ENCODE measurements at places on chromosomes 1 and 21.

GRCh38 chr1:14487671-14488070, 110.8 kb upstream of the KAZN start:
- DNase-seq, result no peak

DNA sequence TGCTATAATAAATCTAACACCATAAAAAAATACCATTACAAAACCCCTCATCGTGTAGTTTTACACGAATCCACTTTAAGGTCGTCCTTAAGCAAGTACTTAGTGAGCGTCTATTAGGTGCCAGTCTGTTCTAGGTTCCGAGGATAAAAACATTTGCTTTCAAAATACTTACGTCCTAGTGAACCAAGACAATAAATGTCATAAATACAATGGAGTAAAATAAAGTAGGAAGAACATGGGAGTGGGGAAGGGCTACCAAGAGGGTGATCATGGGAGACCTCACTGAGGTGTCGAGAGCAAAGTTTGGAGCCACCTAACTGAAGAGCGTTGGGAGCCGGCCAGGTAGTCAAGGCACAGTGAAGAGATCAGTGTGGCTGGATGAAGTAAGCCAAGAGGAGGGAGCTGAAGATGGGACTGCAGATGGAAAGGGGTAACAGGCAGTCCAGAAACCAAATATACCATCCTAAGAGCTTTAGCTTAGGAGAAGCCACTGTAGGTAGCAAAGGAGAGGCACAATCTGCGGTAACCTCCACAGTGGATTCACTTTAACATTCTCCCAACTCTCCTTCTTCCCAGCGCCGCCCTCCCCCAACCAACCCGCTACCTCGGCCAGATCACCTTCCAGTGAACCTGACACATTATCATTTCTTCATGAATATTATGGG, 684 bp downstream of the LTN1 start:
- DNase-seq, result no peak

GRCh38 chr1:36675106-36675505, 192.4 kb upstream of the CSF3R start:
- no peak for DNase-seq

DNA sequence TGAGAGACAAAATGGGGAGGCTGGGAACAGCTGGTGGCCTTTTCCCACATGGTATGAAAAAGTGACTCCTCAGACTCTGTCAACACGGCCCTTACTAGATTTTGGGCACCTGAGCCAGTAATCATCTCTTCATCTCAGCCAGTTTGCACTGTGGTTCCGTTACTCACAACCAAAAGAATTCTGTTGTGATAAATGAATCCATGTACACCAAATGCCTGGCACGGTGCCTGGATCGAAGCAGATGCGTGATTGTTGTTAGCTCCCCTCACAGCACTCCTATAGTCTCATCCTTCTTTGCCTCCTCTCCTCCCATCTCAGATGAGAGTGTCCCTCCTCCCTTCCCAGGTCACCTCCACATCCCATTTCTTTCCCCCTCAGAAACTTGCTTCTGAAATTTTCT, 57.9 kb upstream of the GJB5 start:
- no peak for DNase-seq

- no peak for DNase-seq
Measured at GRCh38 chr1:162138599-162139181, 69.2 kb downstream of the NOS1AP start.

GRCh38 chr1:231869364-231869763, 242.8 kb downstream of the DISC1 start:
- DNase-seq, result no peak

DNA sequence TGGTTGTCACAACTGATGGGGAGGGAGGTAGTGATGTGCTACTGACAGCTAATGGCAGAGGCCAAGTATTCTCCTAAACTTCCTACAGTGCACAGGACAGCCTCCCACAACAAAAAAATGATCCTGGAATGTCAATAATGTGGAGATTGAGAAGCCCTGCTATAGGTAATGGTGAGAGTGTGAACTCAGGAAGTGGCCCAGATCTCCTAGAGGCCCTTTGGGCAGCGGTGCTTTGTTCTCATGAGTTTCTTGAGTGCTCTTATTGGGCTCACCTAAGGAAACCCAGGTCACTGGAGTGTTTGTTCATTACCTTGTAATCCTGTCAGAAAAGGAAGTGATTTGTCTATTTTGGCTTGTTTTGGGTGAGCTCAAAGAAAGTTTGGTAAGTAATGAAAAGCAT, 5.9 kb downstream of the OTUD3 start:
- no peak for DNase-seq

GRCh38 chr21:25273959-25274358, 333.3 kb downstream of the MRPL39 start:
- DNase-seq, result no peak

GRCh38 chr21:8993943-8994639, 1527.3 kb upstream of the TPTE start:
- DNase-seq, result no peak

GRCh38 chr1:109636201-109636952, 16.7 kb downstream of the AMPD2 start:
- DNase-seq, result no peak

DNA sequence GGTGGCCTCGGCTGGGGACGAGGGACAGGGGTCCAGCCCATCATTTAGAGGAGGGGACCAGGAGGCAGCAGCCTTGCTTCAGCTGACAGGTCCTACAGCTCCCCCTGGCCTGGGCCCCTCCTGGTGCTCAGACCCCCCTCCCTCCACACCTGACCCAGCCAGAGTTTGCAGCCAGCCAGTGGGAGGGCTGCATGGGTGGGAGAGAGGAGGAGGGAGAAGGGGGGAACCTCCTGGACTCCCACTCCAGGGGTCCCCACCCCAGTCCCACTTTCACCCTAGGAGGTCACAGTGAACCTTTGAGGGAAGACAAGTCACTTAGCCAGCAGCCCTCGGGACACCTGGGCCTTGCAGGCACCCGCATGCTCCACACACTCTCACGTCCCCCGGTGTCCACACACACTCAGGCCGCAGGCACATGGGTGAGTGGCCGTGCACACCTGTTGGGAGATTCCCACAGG, 108.9 kb upstream of the ZBTB40 start:
- DNase-seq, result no peak

DNA sequence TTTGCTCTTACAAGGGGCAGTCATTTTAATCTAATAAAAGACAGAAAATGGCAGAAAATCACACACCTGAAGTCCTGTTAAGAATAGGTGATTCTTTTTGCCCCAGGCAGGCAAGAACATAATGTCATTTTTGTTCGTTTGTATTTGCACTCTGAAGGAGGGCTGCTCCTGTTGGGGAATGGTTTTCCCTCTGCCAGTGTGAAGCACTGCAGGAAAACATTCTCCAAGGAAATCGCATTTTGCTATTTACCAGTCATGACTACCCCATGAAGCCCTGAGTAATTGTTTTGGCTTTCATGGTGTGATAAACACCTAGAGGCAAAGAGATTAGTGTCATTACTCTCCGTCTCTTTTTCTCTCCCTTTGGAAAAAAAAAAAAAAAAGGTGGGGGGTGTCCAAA, 345.5 kb downstream of the NTNG1 start:
- DNase-seq, result no peak

DNA sequence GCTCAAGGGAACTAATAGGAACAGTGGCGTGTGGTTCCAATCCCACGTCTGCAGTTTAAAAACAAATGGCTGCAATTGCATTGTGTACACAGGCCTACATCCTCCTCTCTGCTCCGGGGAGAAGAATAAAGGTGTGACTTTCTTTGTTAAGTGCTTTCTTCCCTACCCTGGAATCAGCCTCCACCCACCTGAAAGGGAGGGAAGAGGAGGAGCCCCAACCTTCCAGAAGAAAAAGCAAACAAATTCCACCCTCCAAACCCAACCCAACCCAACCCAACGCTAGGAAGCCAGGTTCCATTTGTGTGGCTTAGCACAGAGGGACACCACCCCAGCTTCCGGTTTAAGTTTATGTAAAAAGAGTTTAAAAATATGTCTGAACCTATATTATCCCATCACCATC, 11.8 kb upstream of the BACE2 start:
- no peak for DNase-seq

- DNase-seq, result no peak
Measured at GRCh38 chr1:41371630-41372599, 10.7 kb downstream of the FOXO6 start.

- no peak for DNase-seq
Measured at GRCh38 chr1:168488138-168488537, 55.7 kb downstream of the XCL2 start.

GRCh38 chr1:15736038-15736891, at the start of gene SLC25A34:
Gene SLC25A34, plus strand, starts transcription at chr1:15736258. Its CDS starts 228 bp downstream, at chr1:15736486.
- no peak for DNase-seq

GRCh38 chr1:153195216-153195615, 8.0 kb upstream of the LELP1 start:
- no peak for DNase-seq

DNA sequence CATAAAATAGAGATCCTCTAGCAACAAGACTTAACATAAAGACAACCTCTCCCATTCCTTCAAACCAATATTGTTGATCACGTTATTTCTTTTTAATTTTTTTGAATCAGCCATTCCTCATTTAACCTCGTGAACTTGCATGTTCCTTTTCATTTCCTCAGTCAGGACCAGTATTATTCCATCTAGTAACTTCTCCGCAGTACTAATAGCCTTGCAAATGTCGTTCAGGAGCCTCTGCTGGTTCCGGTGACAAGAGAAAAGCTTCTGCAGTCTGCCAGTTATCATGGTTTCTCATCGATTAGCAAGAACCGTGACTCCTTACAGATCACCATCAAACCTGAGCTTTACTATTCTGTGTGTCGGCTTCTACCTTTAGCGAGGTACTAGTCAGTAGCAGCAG, 3.0 kb downstream of the APP start:
- DNase-seq, result no peak

DNA sequence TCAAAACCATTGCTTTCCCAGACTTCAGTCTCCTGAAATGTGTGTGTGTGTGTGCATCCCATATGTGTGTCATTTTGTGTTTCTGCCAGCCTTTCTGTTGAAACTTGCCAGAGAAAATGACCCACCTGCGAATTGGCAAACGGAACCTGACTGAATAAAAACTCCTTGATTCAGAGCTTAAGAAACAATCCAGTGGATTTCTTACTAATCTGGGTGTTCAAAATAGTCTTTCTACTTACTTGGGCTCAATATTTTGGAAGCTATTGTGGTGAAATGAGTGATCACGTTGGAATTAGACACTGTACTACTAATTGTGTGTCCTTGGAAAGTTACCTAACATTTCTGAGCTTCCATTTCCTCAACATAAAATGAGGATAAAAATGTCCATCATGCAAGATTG, 138.9 kb upstream of the ERG start:
- no peak for DNase-seq

DNA sequence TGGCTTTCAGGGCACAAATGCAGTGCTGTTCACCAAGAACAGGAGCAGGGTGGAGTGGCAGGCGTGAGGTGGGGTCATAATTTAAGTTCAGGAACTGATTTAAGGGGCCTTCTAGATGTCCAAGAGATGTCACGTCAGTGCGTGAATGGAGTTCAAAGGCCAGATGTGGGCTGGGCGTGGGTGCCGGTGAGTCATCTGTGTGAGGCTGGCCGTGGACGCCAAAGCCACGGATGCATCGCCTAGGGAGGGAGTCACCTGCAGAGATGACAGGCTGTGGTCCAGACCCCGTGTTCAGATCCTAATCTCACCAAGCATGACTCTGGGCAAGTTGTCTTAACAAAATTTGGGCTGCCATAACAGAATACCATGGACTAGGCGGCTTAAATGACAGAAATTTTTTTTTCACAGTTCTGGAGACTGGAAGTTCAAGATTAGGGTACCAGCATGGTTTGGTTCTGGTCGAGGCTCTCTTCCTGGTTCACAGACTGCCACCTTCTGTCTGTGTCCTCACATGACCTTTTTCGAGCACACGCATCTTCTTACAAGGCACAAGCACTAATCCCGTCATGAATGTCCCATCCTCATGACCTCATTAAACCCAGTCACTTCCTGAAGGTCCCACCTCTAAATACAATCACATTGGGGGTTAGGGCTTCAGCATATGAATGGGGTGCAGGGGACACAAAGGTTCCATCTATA, 109.6 kb downstream of the PRDM2 start:
- DNase-seq, result no peak

- no peak for DNase-seq
Measured at GRCh38 chr21:39209334-39209688, 26.1 kb upstream of the PSMG1 start.

- no peak for DNase-seq
Measured at GRCh38 chr1:33306653-33307493, 14.0 kb downstream of the A3GALT2 start.

DNA sequence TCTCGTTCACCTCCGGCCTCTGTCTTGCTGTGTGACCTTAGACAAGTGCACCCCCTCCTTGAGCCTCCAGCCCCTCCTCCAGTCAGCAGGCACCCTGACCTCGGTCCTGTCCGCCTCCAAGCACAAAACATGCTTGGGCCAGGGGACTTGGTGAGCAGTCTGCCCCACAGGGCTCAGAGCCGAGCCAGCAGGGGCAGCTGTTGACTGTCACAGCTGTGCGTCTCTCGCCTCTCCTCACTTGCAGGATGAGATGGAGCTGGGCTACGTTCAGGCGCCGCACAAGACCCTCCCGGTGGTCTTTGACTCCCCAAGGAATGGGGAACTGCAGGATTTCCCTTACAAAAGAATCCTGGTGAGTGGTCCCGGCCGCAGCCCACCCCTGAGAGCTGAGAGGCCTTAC, 24.2 kb downstream of the PADI3 start:
- DNase-seq, result no peak

DNA sequence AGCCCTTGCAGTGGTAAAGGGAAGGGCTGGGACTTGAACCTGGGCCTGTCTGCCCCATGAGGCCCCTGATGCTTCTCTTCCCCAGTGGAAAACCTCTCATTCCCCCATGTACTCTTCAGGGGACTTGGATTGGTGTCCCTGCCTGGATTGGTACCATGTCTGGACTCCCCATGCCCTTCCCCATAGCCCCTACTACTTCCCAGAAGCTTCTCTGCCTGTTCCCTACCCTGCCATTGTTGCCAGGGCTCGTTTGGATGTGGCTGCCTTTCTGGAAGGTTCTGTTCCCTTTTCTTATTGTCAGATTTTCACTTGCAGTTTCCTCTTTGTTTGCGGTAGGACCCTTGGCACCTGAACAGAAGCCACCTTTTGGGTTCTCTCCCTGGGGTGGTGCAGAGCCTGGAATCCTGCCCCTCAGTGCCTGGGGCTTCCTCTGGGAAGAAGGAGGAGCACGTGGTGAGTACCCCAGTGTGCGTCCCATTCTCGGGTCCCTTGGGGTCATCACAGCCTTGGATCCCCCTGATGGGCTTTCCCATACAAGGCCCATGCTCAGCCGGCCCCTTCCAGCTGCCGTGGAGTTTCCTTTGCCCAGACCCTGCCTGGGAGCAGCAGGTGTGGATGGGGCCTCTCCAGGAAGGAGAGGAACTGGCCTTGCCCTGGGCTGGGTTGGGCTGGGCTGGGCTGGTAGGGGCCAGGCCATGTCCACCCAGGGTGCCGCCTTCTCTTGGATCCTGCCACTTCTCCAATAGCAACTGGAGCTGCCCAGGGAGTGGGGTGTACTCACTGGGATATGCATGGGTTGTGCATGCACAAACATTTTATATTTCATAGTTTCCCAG, 281.1 kb downstream of the PTPRU start:
- no peak for DNase-seq

GRCh38 chr1:111559736-111560279, 56.4 kb upstream of the ADORA3 start:
- no peak for DNase-seq

Data from activated CD4-positive, alpha-beta T cell treated with anti-CD3 and anti-CD28 coated beads for 24 hours (primary cell).